ENCODE measurements at places on chromosomes 7 and 10. TPM values are rescaled to one million over a fixed set of nuclear protein-coding genes. Genes with fewer than 3 reads are reported as not detected.

Gene AVPI1
- total RNA-seq, result 5.7 TPM

Gene C7orf57
- 0.91 TPM for total RNA-seq

Gene CRHR2
- not detected for total RNA-seq

Gene SPDYE11
- not detected for total RNA-seq

Gene CFAP69
- 4.9 TPM for total RNA-seq

Gene KLF14
- 0.86 TPM for total RNA-seq

Gene GPR22
- total RNA-seq, result not detected

Gene OPN1SW
- not detected for total RNA-seq

Gene PRSS37
- total RNA-seq, result not detected

Gene AS3MT
- 0.34 TPM for total RNA-seq

Gene C10orf95
- not detected for total RNA-seq

Gene PIK3CG
- total RNA-seq, result 1.5 TPM

DNA sequence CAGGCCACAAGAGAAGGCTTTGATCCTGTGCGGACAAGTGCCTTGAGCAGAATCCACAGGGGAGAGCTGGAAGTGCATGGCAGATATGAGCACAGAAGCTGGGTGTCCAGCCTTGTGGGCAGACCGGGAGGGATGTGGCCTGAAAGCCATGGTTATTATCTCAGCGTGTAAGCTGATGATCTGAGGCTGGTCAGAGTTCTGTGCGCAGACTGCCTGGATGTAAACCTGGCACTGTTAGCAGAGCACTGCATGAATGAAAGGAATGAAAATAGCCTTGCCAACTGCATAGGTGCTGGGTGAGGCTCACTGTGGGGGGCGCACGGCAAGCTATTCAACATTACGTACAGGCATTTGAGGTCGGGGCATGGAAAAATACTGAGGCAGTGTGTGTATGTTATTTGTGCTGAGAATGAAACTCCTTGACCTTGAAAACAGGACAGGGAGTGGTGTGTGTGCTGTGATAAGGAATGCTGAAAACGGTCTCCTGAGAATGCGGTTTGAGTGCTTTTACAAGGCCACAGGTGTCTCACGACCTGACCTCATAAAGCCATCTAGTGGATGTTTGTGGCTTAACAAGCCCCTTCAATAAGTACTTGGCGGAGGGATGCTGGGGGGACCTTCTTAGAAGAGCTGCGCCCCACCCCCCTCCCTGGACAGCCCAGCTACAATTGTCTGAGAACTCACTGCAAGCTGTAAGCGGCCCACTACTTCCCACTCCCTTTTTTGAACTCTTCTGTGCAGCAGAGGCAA is 18.7 kb downstream of the AKR1C1 start:
- peak; percentile 35 for DNase-seq

DNA sequence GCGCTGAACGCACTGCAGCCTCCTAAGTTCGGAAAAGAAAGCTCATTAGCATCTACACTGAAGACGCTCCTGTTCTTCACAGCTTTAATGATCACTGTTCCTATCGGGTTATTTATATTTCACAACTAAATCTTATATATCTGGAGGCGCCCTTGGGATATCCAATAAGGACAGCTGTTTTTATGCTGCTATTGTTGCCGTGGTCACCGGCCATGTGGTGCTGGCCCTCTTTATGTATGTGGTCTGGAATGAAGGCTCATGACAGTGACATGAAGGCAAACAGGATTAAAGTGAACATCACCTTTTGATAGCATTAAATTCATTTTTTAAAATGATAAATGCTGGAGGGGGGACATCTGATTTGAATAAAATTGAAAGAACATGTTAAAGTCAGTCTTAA is 8.8 kb downstream of the BLVRA start:
- no peak for DNase-seq

DNA sequence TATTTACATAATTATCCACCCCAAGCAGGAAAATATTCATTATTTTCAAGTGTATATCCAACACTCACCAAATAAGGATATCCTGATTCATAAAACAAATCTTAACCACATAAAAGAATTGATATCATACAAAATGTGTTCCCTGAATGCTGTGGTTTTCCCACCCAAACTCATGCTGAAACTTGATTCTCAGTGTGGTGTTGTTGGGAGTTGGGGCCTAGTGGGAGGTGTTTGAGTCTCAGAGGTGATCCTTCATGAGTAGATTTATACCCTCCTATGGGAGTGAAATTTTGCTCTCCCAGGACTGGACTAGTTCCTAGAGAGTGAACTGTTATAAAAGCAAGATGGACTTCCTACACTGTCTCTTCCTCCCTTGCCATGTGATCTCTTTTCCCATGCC is 1028.3 kb downstream of the SORCS1 start:
- DNase-seq, result no peak

- DNase-seq, result no peak
These were observed 40.0 kb upstream of the NPFFR1 start for GRCh38 chr10:70323697-70324338.

- no peak for DNase-seq
These were observed 14.7 kb downstream of the PWWP2B start for GRCh38 chr10:132411561-132412253.

- DNase-seq, result no peak
These were observed 473.6 kb downstream of the PARD3 start for GRCh38 chr10:34341473-34341872.

GRCh38 chr7:80204454-80204853 is 69.8 kb downstream of the GNAI1 start:
- no peak for DNase-seq

GRCh38 chr10:48448796-48449195 is 142.3 kb downstream of the MAPK8 start:
- peak; percentile 58 for DNase-seq

All from Daoy (cell line).